ENCODE measurements at places on chromosomes 6 and 20.

DNA sequence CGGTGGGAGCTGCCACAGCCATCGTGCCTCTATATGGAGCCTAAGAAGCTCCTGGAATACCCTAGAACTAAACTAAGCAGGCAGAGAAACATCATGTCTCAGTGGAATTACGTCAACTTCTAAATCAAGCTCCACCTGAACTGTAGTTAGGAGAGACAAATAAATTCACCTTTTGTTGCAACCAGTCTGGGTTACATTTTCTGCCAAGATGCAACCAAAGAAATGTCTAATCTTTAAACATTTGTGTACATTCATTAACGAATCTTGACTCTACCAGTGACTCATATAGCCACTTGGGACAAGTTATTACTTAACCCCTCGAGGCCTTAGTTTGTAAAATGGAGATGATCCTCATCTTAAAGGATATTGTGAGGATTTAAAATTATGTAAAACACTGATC lies 8.9 kb downstream of the PTPRK start:
- no peak for DNase-seq

GRCh38 chr20:52959125-52959524 lies 13.0 kb upstream of the TSHZ2 start:
- DNase-seq, result no peak

DNA sequence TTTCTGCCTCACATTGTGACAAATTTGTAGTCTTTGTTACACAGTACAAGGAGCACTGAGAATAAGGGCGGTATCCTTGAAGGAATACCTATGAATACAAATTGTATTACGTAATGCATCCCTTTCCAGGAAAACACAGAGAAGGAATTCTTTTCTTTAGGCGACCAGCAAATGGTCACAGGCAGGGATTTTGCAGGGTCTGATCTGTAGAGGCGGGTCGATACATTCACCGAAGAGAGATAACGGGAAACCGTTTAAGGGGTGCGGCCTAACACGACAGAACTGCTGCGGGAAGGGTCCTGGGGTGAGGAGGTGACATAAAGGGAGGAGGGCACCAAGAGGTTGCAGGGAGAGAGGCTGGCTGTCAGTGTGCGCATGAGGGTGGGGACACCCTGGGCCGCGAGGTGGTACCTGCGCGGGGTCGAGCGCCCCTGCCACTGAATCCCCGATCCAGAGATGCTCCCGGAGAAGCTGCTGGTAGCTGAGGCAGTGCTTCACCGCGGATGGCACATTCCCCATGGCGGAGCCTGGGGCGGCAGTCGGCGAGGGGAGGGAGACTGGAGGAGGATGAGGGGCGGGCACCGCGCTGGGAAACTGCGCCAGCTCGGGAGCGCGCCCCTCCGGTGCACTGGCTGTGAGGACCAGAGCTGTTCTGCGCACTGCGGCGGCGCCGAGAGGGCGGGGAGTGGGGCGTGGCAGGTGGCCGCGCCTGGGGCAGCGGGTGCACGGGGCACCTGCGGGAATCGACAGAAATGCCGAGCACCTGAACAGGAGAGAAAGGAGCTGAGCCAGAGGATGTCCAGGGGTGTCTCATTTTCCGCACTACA lies at the start of gene HMGCLL1:
Gene HMGCLL1, minus strand, starts transcription at position 656 of the 827 bp plus-strand sequence. Its CDS starts 137 bp downstream, at position 519.
- no peak for DNase-seq

- DNase-seq, result no peak
Measured at GRCh38 chr6:13712599-13712898, 914 bp upstream of the RANBP9 start.

DNA sequence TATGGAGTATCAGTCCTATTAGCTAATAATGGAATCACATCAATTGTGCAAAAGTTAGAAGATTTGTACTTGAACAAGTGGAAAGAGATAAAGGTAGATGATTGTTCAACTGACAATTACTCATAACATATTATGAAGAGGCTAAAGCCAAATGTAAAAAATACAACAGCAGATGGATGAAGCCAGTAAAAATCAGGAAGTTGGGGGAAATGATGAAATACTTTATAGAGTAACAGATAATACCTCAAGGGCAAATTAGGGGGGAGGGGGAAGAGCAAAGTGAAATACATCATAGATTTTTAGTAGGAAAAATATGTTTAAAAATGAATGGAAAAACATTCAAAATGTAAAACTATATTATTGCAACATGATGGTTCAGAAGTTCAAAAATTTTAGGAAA lies 114.0 kb downstream of the PDSS2 start:
- no peak for DNase-seq

- DNase-seq, result no peak
Measured at GRCh38 chr6:107689190-107689589, 134.9 kb downstream of the SCML4 start.

DNA sequence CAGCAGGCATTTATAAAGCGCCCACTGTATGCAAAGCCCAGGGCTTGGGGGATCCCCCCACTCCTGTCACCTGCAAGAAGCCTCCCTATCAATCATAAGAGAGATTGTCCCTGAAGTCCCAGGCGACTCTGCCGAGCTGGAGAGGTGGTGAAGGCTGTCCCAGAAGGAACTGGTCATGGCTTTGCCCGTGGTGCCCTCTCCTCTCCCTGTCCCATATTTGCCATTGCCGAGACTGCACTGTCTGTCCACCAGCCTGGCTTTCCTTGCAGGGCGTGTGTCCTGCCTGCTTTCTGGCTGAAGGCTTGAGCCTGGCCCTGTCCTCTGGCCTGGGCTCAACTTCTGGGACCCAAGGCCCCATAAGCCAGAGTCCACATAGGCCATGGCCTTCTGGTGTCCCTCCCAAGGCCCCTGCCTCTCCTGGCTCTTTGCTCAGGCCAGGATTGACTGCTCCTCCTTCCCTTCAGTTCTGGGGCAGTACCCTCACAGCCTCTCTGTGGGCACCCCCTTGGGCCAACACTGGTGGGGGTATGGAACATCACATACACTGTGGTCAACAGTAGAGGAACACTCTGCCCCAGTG lies 46.9 kb downstream of the CPXM1 start:
- no peak for DNase-seq

GRCh38 chr6:42551217-42551616 lies 12.6 kb upstream of the UBR2 start:
- no peak for DNase-seq

GRCh38 chr6:159053781-159054398 lies 9.1 kb upstream of the TAGAP start:
- no peak for DNase-seq

DNA sequence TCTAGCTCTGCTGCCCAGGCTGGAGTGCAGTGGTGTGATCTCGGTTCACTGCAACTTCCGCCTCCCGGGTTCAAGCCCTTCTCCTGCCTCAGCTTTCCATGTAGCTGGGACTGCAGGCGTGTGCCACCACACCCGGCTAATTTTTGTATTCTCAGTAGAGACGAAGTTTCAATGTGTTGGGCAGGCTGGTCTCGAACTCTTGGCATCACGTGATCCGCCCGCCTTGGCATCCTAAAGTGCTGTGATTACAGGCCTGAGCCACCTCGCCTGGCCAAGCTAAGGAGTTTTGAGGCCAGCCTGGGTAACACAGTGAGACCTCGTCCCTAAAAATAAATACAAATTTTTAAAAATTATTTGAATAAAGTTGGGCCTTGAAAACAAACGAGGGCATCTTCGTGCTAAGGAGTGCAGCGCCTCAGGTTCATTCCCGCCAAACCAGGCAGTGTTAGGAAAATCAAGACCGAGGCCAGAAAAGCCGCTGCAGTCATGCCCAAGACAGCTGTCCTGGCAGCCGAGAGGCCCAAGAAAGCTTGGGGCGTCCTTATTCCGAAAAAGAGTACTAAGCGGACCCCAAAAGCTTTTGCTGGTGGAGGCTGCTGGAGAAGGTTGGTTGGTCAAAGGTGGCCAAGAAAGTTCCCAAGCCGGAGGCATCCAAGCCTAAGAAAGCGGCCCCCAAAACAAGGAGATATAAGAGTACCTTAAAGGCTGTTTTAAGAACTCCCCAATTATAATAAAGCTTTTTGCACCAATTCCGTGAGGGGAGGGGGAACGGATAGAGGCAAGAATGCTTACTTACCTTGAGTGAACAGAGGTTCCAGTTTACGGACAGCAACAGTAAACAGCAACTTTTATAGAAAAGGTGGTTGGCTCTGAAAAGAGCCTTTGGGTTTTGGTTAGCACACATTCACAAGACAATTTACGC lies 109.0 kb downstream of the HFE start:
- no peak for DNase-seq

- DNase-seq, result no peak
Measured at GRCh38 chr20:31816221-31816620, 2.9 kb upstream of the MYLK2 start.

- no peak for DNase-seq
Measured at GRCh38 chr6:127402890-127403617, 56.1 kb downstream of the KIAA0408 start.

- no peak for DNase-seq
Measured at GRCh38 chr20:48705240-48706115, 122.3 kb downstream of the PREX1 start.

DNA sequence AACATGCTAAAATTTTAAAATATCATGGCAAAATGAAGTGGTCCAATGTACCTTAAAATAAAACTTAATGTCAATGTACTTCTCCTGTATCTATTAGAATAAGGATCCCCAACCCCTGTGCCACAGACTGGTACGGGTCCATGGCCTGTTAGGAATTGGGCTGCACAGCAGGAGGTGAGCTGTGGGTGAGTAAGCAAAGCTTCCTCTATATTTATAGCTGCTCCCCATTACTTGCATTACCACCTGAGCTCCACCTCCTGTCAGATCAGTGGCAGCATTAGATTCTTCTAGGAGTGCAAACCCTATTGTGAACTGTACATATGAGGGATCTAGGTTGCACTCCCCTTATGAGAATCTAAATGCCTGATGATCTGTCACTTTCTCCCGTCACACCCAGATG lies 86.0 kb downstream of the SLC16A10 start:
- DNase-seq, result no peak

DNA sequence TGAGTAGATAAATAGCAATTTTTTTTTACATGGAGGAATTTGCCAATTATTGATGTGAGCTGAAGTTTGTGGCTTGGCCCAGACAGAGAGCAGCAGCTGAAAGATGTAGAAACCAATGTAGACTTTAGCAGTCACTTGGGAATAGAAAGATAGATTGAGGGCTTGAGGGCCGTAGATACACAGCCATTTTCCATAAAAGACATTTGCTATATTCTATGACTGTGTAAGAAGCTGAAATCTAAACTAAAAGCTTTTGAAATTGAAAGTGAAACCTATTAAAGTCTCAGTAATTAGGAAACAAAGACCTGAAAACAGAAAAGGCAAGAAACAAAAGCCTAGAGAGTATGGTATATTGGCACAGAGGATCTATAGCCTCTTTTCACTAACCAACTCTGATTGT lies 332.7 kb downstream of the CENPW start:
- no peak for DNase-seq

- no peak for DNase-seq
Measured at GRCh38 chr20:33918662-33919061, 75.0 kb upstream of the RALY start.

DNA sequence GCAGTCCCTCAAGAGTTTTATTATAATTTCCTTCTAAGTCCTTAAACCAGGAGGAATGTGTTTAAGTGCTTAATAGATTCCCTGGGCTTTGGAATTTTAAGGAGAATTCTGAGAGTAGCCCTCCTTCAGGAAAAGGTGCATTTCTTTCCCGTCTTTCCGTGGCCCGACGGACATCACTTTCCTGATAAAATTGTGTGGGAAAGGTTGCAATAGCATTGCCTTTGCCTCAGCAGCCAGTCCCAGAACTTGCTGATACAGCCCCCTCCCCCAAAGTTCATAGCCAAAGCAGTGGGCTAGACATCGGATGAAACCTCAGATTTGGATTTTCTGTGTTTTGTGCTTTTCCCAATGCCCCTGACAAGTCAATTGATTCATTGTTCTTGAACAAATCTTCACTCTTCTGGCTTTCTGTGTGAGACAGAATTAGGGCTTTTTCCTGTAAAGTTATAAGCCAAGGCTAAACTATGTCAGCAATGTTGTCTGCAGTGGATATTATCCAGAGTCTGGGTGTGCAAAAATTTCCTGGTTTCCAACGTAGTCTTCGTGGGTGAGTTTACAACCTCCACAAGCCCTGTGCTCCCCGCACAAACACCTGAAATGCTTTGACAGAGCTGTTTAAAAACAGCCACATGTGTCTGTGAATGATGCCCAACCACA lies 1.1 kb upstream of the SMOC2 start:
- DNase-seq, result no peak

DNA sequence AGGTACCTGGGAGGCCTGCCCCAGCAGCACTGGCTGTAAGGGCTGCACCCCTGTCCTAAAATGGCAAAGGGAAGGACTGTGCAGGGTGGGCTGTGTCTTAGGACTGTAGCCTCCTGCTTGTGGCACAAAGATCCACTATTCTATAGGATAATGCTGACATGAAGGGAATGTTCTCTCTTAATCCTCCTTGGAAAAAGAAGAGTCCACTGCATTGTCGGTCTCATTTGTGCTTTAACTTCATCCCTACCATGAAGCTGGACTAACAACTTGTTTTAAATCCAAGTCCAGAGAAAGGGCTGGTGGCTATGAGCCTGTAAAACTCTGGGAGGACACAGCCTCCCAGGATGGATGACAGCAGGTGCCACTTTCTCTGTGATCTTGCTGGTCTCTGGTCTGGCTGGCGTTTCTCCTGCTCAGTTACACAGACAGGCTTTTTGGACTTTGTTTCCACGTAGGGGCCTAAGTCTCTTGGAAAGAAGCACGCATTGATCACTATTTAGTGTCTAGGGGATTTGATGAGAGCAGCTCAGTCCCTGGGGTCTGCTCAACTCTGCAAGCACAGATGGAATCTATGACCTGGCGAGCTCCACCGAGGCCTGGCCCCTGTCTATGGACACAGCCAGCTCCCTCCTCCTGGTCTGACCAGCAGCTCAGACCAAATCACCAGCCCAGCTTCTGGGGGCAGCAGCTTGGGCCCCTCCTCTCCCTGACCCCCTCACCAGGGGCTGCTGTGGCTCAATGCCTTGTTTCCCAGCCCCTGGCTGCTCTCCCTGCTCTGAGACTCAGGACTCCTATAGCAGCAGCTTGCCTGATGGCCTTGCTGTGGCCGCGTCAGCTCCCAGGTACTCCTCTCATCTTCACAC lies 4.8 kb downstream of the CST3 start:
- no peak for DNase-seq

DNA sequence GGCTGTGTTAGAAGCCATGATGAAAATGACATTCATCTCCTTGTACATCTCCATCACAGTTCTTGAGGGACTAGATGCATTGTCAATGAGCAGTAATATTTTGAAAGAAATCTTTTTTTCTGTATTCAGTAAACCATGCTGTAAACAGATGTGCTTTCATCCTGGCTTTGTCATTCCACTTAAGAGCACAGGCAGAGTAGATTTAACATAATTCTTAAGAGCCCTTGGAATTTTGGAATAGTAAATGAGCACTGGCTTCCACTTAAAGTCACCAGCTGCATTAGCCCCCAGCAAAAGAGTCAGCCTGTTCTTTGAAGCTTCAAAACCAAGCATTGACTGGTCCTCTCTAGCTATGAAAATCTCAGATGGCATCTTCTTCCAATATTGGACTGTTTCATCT lies 197.8 kb upstream of the HDDC2 start:
- no peak for DNase-seq

All from AG04450 (cell line).